ENCODE measurements at places on chromosomes 6 and 20. TPM values are rescaled to one million over a fixed set of nuclear protein-coding genes. Genes with fewer than 3 reads are reported as not detected.

- H3K4me3 ChIP-seq: no peak overlapping the region
- DNase-seq: no peak
- H3K4me1 ChIP-seq: no peaks in the 10 kb centered on the region
- no peak overlapping the region for H3K27ac ChIP-seq
These were observed 193.1 kb upstream of the SIM1 start for GRCh38 chr6:100657678-100658330.

- H3K4me1 ChIP-seq: no peaks in the 10 kb centered on the region
- no peaks in the 10 kb centered on the region for H3K27me3 ChIP-seq
- no peak overlapping the region for H3K27ac ChIP-seq
- H3K4me3 ChIP-seq: no peak overlapping the region
These were observed 194.8 kb downstream of the MAFB start for GRCh38 chr20:40494248-40494647.

- H3K36me3 ChIP-seq: no peaks in the 10 kb centered on the region
- peaks cover 6% of the 10 kb centered on the region for H3K4me1 ChIP-seq
- H3K4me3 ChIP-seq: no peak overlapping the region
These were observed 1.7 kb downstream of the KCNK15 start for GRCh38 chr20:44747166-44748004.

DNA sequence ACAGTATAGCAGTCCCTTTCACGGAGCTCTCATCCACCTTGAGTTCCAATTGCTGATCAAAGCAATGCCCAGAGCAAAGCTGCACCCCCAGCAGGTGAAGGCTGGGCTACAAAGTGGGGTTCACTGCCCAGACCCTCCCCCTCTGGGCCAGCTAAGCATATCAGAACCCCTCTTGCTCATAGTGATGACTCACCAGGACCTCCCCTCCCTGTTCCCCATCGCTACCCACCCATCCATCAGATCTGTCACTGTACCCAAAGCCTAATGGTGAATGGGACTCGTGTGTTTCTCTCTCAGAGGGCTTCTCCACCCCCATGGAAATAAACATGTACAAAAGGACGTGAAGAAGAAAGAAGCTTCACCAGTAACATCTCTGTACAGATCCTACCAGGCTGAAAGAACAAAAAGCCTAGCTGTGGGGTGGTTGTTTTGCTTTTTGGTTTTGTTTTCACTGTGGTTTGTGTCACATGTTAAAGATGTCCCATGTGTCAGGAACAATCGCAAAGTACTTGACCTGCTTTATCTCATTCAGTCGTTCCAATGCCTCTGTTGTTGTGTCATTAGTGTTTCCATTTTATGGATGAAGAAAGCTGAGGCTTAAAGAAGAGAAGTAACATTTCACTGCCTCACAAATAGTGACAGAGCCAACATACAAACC lies 518.5 kb downstream of the CD83 start:
- DNase-seq: peak; percentile 60
- peak overlapping the region; percentile 70 for H3K27ac ChIP-seq
- H3K27me3 ChIP-seq: peaks cover 26% of the 10 kb centered on the region
- peaks cover 47% of the 10 kb centered on the region for H3K4me1 ChIP-seq
- H3K36me3 ChIP-seq: no peaks in the 10 kb centered on the region

- no peak for DNase-seq
- H3K27me3 ChIP-seq: peaks cover 6% of the 10 kb centered on the region
- H3K27ac ChIP-seq: no peak overlapping the region
- no peaks in the 10 kb centered on the region for H3K36me3 ChIP-seq
These were observed 140.8 kb upstream of the INSM1 start for GRCh38 chr20:20227013-20227571.

The GNRH2 gene
- 1.7 TPM for total RNA-seq

The PREX1 gene
- 146 TPM for total RNA-seq

- peaks cover 19% of the 10 kb centered on the region for H3K4me1 ChIP-seq
- no peak overlapping the region for H3K4me3 ChIP-seq
- peaks cover 30% of the 10 kb centered on the region for H3K27me3 ChIP-seq
- peaks cover 3% of the 10 kb centered on the region for H3K36me3 ChIP-seq
- H3K27ac ChIP-seq: no peak overlapping the region
These were observed 147.2 kb downstream of the RPS12 start for GRCh38 chr6:132961610-132962009.

DNA sequence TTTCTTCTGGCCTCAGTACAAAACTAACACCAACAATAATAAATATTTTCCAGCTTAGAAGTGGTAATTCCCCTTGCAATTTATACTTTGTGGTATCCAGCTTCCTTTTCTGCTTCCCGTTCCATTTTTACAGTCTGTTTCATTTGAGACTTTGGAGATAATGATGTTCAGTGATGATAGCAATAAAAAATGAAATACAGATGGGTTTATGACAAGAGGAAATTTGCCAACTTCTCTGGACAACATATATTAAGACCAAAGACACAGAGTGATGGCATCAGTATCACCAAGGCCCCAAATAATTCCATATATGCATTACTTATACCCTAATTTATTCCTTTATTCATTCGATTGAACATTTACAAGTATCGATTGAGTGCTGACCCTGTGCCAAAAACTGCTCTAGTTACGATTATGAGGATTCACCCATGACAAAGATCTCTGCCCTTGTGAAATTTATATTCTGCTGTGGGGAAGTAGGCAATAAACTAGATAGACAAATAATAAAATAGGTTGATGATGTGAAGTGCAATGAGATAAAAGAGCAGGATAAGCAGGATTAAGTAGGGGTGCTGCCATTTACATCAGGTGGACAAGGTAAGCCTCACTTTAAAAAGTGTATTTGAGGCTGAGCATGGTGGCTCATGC lies 18.1 kb upstream of the TASP1 start:
- H3K4me1 ChIP-seq: no peaks in the 10 kb centered on the region
- no peak overlapping the region for H3K27ac ChIP-seq
- H3K27me3 ChIP-seq: peaks cover 6% of the 10 kb centered on the region
- DNase-seq: no peak
- H3K4me3 ChIP-seq: no peak overlapping the region

DNA sequence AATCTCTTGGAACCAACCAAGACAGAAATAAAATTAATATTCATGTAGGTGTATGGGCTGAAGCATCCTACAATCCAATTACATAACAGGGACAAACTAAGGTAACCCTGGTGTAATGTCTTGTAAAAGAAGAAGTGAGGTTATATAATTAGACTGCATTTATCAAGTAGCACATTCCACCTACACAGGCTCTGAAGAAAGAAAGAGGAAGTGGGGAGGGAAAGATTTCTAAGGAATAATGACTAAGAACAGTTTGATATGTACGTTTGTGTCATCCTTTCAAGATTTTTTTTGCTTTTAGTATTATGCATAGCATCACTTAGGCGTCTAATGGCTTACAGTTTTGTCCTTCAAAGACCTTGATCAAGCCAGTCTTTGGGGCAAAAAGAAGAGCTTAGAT lies 139.7 kb downstream of the PLCB1 start:
- H3K4me3 ChIP-seq: no peak overlapping the region
- H3K27me3 ChIP-seq: peaks cover 2% of the 10 kb centered on the region
- H3K4me1 ChIP-seq: no peaks in the 10 kb centered on the region
- no peaks in the 10 kb centered on the region for H3K36me3 ChIP-seq
- DNase-seq: no peak

DNA sequence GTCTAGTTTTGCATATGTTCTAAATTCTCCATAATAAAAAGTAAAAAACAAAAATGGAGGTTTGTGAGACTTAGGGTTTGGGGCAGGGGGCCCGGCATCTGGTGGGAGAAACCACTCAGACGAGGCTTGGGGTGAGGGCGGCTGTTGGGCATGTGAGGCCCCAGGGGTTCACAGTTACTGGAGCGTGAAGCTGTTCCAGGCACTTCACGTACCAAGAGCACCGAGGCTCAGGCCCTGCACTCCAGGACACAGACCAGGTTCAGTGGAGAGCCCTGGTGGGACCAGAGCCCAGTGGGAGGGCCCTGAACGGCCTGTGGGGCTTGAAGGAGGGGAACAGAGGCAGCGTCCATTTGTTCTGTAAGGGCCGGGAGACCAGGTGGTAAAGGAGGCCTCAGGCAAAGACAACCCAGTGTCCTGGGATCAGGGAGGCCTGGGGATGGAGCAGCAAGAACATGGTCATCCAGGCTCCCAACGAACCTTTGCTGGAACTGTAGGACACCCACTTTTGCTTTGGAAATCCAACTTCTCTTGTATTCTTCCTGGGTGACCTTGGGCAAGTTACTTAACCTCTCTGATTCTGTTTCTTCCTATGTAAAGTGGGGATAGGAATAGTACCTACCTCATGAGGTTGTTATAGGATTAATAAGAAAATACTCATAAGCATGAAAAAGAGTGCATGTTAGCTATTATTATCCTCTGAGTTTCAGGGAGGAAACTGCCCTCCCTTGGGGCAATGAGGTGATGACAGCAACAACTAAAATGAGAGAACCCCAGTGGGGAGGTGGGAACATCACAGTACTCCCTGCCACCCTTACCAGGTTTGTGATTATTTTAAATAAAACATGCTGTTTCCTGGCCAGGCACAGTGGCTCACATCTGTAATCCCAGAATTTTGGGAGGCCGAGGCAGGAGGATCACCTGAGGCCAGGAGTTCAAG lies 1.1 kb upstream of the FGD2 start:
- H3K4me3 ChIP-seq: peak overlapping the region; percentile 10
- H3K36me3 ChIP-seq: peaks cover under 1% of the 10 kb centered on the region
- peak overlapping the region; percentile 7 for H3K27ac ChIP-seq
- peaks cover 32% of the 10 kb centered on the region for H3K4me1 ChIP-seq

The PRKN gene
- 0.63 TPM for total RNA-seq

The NOTCH4 gene
- total RNA-seq: 0.55 TPM

DNA sequence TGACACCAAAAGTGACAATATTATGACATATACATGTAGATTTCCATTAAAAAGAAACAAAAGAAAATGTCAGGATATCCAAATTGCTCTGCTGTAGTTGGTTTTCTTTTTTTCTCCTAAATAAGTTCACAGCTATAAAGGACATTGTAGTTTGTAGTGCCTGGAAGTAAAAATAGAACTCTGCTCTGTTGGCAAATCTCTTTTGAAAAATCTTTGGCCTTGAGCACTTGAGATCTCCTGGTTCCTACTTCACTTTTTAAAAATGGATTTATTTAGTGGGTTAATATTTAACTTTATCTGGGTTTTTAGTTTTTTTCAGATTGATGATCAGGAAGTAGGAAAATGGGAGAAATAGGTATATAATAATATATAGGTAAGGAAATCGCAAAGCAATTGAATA lies 52.9 kb downstream of the AFDN start:
- no peak overlapping the region for H3K27ac ChIP-seq
- H3K4me1 ChIP-seq: no peaks in the 10 kb centered on the region
- no peak overlapping the region for H3K4me3 ChIP-seq
- H3K27me3 ChIP-seq: peaks cover 2% of the 10 kb centered on the region

GRCh38 chr6:55047451-55048044 lies 126.8 kb upstream of the HCRTR2 start:
- H3K4me1 ChIP-seq: no peaks in the 10 kb centered on the region
- no peaks in the 10 kb centered on the region for H3K36me3 ChIP-seq

The NRN1 gene
- total RNA-seq: 15.3 TPM

DNA sequence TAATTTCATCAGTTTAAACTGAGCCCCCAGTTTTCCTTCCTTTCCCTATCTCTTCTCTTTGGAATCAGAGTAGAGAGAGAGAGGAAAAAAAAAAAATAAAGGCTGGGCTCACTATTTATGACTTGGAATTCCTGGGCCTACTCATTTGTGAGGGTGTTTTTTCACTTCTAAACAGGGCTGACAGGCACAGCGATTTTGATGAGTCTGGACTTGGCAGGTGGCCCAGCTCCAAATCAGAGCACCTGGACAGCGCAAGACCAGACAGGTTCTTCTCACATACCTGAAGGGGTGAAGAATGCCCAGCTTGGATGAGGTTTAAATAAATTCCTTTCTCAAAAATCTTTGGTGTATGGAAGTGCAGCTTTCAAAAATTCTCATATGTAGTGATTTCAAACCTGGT lies 122.2 kb downstream of the KIF13A start:
- no peak overlapping the region for H3K4me3 ChIP-seq
- H3K27ac ChIP-seq: no peak overlapping the region
- H3K4me1 ChIP-seq: no peaks in the 10 kb centered on the region

The ZDHHC14 gene
- total RNA-seq: 10.7 TPM

DNA sequence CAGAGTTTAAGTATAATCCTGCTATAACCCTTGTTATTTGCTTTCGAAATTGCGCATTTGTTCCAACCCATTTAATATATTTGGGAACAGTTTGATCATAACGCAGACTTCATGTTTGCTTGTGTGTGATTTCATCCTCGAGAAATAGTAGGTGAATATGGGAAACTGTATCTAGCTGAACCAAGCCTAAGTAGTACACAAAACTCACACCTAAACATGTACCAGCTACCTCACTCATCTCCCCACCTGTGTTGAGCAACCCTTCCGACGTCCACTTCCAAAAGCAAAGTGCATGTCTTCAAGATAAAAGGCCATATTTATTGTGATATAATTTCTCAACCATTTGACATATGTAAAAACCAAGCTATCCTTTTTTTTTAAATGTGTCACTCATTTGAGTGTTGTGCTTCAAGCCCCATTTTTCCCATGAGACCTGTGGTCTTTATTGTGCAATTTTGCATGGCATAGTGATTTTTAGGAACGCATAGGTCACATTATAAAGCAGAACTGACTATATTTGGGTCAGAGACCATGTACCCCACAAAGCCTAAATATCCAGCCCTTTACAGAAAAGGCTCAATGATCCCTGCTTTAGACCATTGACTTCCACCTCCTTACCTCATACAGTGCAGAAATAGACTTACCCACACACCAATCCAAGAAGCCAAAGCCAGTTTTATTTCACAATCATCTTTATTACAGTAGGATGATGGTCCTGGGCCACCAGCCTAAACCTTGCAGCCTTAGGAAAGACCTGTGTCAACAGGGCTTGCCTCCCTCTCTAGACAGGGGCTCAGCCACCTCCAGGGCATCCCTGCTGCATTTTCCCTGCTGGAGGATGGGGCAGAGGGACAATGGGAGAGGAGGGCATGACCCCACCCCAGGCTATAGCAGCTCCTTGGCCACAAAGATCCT lies 7.1 kb downstream of the CCND3 start:
- H3K27ac ChIP-seq: peak overlapping the region; percentile 92
- DNase-seq: no peak
- H3K4me1 ChIP-seq: peaks cover 69% of the 10 kb centered on the region
- H3K36me3 ChIP-seq: peaks cover 94% of the 10 kb centered on the region
- H3K4me3 ChIP-seq: peak overlapping the region; percentile 99
- no peaks in the 10 kb centered on the region for H3K27me3 ChIP-seq

All from activated CD8-positive, alpha-beta T cell treated with anti-CD3 and anti-CD28 coated beads, Interleukin-2, amount 10 ng/mL, durations not matched to agents 7 days and 5 days (primary cell).